ENCODE measurements at places on chromosomes 13 and 19.

DNA sequence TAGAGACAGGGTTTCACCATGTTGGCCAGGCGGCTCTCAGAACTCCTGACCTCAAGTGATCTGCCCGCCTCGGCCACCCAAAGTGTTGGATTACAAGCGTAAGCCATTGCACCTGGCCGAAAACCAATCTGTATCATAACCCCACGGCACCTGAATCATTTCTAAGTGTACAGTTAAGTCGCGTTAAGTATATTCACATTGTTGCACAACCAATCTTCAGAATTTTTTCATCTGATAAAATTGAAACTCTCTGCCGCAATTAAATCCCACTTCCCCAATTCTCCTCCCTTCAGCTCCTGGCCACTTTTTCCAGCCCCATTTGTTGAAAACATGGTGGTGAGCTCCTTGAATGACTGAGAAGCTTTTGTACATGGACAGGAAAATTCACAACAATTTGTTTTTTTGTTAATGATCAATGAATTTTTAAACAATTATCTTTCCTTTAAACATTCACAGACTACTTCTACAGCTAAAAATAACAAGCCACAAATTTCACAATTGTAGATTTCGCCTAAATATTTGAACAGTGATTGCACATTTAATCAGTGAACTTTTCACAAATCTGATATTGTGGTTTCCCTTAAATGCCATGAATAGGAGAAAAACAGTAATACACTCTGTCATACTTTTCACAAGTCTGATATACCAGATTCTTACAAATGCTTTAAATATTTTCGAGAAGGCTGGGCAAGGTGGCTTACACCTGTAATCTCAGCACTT lies 13.8 kb downstream of the FGF21 start:
- DNase-seq: no peak

DNA sequence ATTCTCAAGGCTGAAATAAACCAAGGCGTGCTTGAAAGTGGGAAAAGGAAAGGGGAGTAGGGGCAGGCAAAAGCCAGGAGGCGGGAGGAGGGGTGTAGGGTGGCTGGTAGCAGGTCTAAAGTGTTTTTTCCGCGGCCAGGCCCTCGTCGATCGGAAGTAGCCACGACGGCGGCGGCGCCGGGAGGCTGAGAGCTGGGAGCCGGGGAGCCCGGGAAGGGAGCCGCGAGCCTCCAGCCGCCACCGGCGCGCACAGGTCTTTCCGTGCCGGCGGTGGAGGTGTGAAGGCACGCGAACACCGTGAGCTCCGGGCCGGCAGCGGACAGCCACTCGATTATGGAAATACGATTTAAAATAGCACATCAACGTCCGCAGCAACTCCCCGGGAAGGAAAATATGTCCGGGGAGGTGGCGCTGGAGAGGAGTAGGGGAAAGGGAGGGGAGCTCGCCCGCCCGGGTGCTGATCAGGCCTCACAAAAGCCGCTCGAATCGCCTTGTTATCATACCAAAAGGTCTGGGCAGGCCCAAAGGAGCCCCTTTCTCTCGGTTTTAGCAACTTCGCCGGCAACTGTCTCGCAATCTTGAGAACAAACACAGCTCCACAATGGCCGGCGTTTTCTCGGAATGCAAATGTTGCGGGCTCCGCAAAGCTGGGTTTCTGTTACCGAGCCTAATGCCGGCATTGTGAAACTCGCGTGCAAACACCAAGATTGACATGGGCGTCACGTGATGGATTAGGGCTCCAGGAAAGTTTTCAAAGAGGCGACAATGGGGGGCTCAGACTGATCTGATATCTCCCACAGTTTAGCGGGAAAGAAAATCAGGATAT lies 2.9 kb upstream of the PCDH8 start:
- peak; percentile 19 for DNase-seq

DNA sequence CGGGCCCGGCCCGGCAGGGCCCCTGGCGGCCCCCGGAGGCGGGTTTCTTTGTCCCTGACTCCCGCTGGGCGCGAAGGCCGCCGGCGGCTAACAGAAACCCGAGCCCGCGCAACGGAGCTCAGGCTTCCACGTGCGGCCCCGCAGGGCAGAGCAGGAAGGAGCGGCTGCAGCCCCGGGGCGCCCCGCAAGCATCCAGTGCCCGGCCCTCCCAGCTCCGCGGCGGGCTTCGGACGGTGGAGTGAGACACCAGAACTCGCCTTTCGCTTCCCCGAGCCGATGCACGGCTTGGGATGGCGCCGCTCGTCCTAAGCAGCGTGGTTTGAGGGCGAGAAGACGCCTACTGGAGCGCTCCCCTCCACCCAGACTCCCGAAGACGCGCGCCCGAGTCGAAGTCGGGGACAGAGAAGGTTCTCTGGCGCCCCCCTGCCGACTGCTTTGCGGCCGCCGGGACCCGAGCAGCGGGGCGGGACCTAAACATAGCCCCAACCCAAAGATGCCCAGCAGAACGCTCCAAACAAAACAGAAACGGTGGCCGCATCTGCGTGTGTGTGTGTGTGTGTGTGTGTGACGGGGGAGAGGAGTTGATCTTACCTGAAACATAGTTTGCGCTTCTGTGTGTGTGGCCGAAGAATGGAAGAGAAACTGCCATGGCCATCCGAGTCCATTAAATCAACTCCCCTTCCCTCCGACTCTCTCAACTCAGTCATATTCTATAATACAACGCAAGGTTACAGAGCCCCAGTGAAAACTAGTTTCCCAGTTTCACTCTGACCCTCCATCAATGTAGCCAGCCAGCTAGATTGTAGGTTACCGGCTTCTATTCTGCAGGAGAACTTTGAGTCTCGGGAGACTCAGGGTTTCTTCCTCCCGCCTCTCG lies 629 bp upstream of the FGF9 start:
- DNase-seq: peak; percentile 42

GRCh38 chr19:19064098-19064722 lies 416 bp downstream of the SLC25A42 start:
- no peak for DNase-seq

DNA sequence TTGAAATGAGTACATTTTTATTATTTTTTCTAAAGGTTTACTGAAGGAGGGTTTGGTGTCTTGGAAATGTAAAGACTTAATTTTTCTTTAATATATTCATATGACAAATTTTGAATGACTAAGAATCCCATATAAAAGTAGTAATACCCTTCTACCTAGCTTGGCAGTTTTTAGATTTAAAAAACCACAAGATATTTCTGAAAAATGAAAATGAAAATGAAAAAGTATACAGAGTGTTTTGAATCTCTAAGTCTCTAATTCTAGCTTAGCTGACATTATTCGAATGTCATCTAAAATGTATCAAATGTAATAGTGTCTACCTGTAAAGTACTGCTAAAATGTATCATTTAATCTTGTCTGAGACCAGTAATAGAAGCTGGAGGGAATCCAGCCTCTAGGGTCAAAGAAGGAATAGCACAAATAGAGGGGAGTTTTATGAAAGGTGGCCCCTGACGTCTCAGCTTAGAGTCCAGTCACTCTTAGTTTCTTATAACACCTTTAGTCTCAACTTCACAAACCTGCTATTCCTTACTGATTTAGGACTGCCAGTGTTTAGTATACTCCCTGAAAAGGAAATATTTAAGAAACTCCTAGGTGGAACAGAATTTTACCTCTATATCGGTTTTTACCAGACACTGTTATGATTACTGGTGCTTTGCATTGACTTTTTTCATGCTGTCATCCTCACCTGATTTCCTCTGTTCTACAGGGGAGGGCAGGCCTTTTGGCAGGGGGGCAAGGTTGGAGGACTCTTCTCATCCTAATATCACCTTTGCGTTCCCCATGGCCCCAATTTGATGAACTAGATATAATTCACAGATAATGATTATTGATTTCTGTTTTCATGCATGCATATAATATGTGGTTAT lies 16.2 kb upstream of the MIR17HG start:
- no peak for DNase-seq

- no peak for DNase-seq
These were observed 25.0 kb downstream of the RFC3 start for GRCh38 chr13:33842986-33843385.

GRCh38 chr19:5434970-5435641 lies 20.1 kb upstream of the ZNRF4 start:
- peak; percentile 45 for DNase-seq

GRCh38 chr13:35765366-35765765 lies 288.9 kb upstream of the MAB21L1 start:
- DNase-seq: no peak

GRCh38 chr19:47013041-47013517 lies 6.6 kb upstream of the NPAS1 start:
- peak; percentile 73 for DNase-seq

DNA sequence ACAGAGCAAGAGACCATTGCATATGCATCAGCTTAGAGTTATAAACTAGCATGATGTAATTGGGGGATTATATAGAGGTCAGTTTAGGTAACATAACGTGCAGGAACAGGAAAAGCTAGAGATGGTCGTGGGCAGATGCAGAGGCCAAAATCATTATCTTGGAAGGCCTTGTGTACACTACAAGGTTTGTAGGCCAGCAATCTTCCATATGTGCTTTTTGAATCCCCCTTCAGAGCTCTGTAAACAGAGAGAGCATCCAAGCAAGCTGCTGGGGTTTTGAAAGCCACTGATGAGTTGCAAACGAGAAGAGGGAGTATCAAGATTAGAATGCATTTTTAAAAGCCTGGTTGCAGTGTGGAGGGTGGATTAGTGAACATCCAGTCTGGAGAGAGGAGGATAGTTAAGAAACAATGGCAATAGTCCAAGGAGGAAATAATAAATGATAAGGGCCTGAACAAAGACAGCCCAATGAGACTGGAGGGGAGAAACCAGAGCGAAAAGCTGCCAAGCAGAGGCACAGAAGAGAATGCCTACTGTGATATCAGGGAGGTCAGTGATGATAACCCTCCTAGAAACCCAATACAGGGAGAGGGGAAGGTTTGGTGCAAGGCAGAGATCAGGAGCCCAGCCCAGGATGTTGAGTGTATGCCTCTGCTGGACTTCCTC lies 109.6 kb downstream of the ZAR1L start:
- DNase-seq: peak; percentile 70

DNA sequence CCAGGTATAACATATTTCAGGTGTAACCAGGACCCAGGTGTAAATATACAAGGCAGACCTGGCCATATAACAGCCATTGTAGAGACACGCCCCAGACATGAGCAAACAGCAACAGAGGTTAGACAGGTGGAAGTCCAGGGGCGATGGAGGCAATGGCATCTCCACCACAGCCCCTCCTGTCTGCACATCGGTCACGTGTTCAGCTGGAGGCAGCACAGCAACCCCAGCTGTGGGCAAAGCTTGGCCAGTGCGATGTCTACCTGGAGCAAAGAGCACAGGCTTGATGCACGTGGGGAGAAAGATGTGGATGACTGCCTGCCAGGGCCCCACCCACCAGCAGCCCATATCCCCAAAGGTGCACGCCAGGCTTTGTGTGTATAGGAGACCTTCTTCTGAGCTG lies 4.4 kb downstream of the CYP4F2 start:
- no peak for DNase-seq

DNA sequence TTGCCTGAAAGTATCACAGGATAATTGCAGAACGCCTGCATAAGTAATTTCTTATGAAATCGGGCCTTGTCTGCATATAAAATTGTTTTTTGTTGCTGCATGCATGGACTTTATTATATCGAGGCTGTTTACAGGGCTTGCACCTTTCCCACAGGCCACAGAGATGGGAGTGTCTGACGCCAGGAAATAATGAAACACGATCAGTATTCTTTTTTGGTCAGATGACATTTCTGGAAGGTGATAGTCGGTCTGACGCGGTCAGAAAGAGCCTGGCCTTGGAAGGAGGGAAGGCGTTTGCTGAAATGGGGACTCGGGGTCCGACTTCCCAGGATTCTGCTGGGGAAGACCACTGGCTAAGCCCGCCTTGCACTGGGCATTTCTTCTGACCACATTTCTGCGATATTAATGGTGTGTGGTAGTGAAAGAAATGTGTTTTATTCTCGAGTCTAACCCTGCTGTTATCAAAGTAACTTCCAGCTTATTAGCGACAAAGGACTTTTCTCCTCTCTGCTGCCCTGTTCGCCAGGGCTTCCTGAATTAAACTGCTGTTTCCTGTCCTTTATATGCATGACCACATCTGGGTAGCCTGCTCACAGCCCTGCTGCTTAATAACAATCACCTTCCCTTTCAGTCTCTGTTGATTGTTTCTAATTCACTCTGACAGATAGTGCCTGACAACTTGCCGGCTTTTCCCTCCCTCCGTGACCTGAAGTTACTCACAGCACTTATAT lies 11.6 kb upstream of the ZNF536 start:
- no peak for DNase-seq

DNA sequence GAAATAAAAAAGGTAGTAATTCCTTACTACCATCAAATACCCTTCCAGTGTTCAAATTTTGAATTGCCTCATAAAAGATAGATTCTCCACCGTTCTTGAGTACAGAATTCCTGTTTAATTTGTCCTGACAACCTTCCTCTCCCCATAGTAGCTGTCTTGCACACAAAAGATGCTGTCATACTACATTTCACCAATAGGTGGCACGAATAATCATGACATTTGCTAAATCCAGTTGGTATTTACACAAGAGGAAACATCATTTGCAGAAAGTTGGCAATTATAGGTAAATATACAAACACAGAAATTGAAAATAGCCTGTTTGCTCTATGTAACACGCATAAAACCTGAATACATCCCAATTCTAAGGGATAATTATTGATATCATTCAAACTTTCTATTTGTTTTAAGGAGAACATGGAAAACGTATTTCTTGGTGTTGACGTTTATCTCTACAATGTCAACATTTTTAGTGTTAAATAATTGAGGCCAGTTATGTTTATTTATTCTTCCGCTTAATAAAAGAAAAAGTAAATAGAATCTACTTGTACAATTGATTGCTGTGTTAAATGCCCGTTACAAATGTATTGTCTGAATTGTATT lies 58.3 kb upstream of the CLDN10 start:
- DNase-seq: peak; percentile 87

GRCh38 chr13:28805193-28805819 lies 14.8 kb upstream of the MTUS2 start:
- peak; percentile 13 for DNase-seq

GRCh38 chr13:42707586-42707985 lies 73.8 kb upstream of the FAM216B start:
- DNase-seq: peak; percentile 52

GRCh38 chr13:30133996-30134395 lies 173.4 kb downstream of the KATNAL1 start:
- DNase-seq: no peak

DNA sequence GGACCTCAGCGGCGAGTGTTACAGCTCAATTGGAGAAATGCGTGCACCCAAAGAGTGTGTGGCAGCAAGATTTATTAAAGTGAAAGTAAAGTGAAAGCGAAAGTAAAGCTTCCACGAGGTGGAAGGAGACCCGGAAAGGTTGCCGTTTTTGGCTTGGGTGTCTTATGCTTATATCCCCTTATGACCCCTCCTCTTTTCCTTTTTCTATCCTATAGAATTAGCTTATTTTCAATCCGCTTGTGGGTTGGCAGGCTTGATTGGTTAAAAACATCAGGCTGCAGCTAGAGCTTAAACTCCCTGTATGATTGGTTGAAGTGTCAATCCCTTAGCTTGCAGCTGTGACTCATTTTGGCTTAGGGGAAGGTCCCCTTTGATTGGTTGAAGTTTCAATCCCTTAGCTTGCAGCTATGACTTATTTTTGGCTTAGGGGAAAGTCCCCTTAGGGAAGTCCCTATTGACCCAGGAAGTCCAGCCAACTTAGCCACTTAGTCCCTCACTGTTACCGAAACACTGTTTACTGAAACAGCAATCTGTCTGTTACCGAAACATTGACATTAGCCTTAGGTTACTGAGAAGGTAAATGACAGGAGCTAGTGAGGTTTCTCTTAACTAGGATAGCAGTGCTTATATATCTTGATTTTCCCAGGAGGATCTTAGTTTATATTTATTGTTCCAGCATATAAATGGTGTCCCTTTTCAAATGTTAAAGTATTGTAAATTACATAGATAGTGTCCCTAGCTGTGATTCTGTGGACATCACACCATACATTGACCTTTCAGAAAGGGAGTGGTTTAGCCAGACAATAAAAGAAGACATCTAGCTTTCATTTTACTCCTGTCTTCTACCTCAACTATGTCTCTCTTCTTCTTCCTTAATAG lies 575.8 kb downstream of the DACH1 start:
- DNase-seq: peak; percentile 11
